ENCODE measurements at places on chromosomes 7 and 10.

- no peak for DNase-seq
Observed at GRCh38 chr10:110772454-110773025, 99.2 kb upstream of the PDCD4 start.

DNA sequence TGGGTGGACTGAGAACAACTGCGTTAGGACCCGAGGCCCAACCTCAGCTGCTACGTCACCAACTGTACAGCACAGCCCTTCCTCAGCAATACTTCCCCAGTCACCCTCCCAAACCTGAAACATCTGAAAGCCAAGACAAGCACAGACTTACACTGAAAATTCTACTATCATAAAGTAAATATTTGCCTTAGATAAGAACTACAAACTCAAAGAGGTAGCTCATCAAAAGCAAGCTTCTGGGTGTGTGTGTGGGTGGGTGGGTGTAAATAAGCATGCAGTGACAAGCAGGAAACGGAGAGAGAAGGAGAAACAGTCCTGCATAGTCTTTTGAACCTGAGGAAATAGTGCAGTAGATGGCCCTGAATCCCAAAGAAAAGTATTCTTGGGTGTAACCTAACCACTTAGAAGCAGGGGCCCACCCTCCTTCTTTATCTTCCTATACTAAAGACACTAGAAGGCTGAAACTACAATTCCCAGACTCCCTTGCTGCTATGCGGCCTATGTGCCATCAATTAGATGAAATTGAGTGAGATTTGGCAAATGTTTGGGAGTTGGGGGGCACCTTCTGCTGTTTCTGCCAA lies 18.7 kb downstream of the SLC25A13 start:
- no peak for DNase-seq

- DNase-seq: peak; percentile 51
Observed at GRCh38 chr10:116756277-116756676, 13.9 kb upstream of the HSPA12A start.

DNA sequence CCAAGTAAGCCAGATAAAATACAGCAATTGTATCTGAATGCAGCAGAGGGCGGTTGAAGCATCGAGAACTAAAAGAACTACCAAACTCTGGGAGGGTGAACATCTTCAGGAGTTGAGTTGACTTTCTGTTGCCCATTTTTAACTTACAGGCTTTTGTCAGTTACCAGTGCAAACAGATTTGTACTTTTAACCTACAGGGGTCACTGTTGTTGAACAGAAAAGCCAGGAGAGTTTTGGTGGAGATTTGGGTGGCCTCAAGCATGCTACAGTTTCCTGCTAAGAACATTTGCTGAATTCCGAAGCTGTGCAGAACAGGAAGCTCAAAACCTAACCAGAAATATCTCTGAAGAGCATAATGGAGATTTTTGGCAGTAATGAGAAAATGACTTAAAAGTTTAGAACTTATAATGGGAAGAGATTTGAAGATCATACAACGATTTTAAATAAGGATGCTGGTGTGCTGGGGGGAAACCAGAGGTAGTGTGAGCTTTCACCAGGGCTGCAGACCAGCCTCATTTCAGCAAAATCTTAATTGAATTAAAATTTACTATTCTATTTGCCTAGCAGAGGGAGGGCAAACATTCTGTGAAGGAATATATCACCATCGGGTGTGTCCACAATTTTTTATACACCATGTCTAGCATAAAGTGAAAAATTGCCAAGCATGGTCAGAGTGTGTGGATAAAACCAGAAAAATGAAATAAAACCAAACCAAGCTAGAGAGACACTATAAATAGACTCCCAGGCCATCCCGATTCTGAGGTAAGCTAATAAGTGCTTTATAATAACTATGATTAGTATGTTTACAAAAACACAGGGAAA lies 208.6 kb upstream of the CCDC6 start:
- DNase-seq: no peak

GRCh38 chr10:24894309-24894708 lies 58.1 kb downstream of the PRTFDC1 start:
- no peak for DNase-seq

DNA sequence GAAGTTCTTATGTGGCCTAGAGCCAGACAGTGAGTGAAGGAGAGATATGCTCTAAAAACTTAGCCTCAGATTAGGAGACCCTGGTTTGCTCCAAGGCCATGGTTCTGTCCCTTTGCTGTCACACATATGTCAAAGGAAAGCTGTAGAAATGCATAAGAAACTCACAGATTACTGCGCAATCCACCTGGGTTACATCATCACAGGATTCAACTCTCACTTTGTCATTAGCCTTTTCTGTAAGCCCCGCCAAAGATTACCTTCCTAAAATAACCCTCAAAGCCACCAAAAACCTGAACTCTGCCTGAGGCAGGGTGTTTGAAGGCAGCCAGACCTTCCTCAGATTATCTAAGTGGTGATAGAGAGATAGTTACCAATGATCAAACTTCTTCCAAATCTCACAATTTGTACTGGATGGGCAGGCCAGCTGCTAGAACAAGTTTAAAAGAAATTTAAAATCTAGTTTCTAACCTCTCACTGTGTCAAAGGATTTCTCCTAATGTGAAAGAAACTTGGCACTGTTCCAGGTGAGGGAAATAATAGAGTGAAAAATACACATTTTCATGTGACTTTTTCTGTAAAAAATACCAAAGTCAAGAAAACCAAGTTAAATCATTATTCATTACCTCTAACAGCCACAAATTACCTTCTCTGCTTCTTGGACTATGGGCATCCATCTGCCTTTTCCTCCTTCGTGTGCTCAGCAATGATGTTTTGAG lies 567.2 kb downstream of the SUGCT start:
- no peak for DNase-seq

DNA sequence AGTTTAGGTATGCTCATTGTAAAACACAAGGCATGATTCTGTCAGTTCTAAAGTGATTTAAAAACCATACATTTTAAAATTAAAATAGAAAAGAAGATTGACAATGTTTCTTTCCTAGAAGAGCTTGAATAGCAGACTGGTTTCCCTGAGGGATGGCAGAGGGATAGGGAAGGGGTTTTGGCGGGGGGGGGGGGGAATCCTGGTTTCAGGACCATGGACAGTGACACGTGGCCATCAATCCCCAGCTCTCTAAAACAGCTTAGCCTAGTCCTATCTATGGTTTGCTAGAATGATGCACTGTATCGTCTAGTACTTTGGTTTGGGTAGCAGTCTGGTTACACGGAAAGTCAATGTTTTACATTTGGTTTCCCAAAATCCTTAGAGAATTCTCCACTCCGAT lies 88.7 kb downstream of the PHYHIPL start:
- DNase-seq: no peak

DNA sequence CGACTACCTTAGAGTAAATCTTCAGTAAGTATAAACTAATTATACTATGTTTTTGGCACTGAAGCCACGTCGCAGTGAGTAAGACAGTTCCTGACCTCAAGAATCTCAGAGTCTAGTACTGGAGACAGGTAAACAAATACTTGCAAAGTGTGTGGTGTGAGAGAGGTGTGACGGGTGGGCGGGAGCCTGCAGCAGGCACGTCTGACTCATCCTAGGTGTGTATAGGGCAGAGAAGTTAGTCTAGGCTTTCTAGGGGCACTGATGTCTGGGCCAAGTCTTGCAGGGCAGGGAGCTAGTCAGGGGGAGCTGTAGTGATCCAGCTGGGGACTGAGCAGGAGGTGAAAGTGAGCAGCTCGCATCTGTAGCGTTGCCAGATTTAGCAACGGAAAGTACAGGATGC lies 35.9 kb upstream of the SFTPD start:
- DNase-seq: no peak

DNA sequence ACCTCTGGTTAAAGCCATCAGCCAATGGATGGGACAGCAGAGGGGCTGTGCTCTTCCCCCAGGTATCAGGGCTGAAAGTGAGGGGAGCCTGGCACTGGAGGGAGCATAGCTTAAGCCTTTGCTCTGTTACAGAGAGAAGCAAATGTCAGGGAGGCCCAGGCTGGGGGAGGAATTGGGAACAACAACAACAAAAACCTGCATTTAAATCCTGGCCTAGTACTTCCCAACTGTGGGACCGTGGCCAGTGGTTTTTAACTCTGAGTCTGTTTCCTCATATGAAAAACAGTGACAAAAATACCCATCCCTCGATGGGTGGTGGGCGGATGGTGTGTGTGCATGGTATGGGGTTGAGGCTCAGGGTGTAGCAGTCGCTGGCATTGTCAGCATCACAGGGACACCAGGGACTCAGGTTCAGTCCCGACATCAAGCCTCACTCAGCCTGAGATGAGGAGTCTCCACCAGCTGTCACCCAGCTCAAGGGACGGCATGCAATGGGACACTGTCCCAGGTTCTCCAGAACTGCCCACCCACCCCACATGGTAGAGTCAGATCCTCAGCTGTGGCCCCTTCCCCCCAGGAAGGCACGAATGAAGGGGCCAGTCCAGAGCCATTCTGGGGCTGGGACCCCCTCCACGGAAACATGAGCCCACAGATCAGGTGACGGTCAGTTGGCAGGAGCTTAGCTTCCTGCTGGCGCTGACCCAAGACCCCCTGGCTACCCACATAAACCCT lies 74.5 kb downstream of the AFAP1L2 start:
- DNase-seq: no peak

- no peak for DNase-seq
Observed at GRCh38 chr7:130926001-130926691, 192.1 kb upstream of the KLF14 start.

GRCh38 chr7:130648580-130648979 lies 20.0 kb downstream of the COPG2 start:
- no peak for DNase-seq

GRCh38 chr7:107167483-107168232 lies 1.1 kb upstream of the HBP1 start:
- DNase-seq: peak; percentile 34

DNA sequence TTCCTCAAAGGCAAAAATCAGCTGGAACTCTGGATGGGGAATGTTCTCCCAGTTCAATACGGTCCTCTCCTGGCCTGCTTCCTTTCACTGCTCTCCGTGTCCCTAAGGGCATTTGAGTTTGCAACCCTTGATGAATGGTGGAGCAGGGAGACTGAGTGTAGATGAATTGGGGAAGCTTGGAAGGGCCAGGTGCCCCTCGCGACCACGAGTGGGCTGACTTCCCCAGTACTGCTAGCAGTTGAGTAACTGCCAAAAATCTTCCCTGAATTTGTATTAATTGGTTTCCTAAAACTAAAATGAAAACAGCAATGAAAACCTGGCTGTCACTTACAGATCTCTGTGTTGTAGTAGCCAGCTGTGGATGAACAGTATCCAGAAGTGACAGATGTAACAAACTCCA lies 13.6 kb downstream of the IRF5 start:
- no peak for DNase-seq

DNA sequence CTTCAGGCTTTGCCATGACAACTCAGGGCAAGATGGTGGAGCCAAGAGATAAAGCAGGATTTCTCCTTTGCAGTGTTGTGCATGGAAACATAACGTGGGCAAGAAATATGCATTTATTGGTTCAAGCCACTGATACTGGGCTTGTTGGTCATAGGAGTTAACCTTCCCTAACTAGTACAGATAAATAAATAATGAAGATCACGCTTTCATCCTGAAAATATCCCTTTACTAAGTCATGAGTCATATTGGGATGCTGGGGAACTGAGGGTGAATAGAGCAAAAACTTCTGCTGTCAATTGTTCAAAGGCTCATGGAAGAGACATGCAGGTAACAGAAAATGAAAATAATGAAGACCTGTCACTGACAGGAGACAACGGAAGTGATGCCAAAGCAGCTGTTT lies 55.5 kb downstream of the TES start:
- DNase-seq: no peak

- no peak for DNase-seq
Observed at GRCh38 chr7:155236386-155236785, 61.3 kb upstream of the INSIG1 start.

GRCh38 chr7:127946111-127946510 lies 85.1 kb downstream of the LRRC4 start:
- no peak for DNase-seq

GRCh38 chr7:133484086-133484485 lies 231.2 kb downstream of the EXOC4 start:
- no peak for DNase-seq

DNA sequence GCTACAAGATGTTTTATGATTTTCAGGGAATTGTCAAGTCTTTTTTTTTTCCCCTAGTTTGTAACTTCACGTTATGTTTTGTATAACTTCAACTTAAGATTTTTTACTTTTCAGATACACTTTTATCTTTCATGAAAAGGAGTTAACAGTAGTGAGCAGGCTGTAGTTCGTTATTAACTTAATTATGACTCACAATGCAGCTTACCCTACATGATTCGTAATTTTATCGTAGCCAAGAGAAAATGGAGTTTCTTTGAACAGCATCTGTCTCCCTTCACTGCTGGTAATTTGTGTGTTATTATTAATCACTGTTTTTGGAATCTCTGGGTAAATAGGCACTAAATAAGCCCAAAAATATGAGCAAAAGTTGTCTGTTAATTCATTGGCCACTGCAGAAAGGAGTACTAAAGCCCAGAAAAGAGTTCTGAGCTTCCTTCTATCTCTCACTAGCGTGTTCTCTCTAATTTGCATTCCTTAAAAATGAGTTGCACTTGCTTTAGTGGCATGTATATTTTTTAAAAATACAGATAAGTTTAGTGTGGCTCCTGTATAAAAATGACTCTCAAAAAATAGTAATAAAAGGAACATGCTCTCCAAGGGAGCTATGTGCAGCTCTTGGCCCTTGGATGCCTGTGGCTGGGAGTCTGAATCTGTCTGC lies 36.1 kb downstream of the RALA start:
- no peak for DNase-seq

GRCh38 chr7:110885474-110885873 lies 205.5 kb upstream of the LRRN3 start:
- DNase-seq: no peak

DNA sequence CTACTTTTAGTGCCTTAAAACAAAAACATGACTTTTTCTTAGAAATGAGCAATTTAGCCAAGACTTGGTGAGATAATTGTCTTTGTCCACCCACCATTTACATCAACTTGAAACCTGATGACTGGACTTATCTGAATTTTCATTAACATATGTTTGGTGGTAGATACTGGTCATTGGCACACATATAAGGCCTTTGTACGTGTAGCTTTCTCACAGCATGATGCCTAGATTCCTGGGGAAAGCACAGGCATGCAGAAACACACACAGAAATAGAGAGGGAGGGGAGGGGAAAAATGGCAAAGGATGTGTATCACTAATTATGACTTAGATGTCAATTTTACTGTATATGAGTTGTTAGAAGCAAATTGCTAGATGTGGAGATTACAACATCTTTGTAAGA lies 488.4 kb downstream of the NXPH1 start:
- DNase-seq: no peak

GRCh38 chr7:46600340-46600739 lies 679.3 kb upstream of the IGFBP3 start:
- DNase-seq: no peak

- DNase-seq: no peak
Observed at GRCh38 chr7:145848691-145849090, 267.9 kb upstream of the CNTNAP2 start.

GRCh38 chr10:1085258-1085657 lies 29.1 kb downstream of the WDR37 start:
- no peak for DNase-seq

DNA sequence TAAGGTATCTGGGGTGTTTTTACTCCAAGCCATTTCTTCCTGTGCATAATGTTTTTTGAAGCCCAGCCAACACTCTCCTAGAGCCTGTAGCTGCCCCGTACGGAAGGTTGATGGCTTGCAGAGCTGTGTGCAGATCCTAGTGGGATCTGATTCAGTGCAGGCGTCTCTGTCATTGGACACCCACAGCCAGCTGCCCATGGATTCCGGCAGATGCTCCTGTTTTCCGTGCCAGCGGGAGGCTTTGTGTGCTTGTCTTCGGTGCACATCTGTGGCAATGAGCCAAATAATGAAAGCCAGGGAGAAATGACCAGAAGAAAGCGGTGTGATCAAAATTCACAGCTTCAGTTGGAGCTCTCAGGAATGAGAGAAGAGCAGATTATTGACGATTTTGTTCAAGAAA lies 426.4 kb downstream of the TYW1 start:
- DNase-seq: no peak

- no peak for DNase-seq
Observed at GRCh38 chr7:98621573-98622482, 4.7 kb downstream of the NPTX2 start.

Data from frontal cortex (tissue), 4 donors.